ENCODE measurements at places on chromosomes 4 and X. TPM values are rescaled to one million over a fixed set of nuclear protein-coding genes. Genes with fewer than 3 reads are reported as not detected.

Gene PALLD
- 75.2 TPM for polyA plus RNA-seq

Gene CNGA1
- 0.83 TPM for polyA plus RNA-seq

Gene FATE1
- 0.52 TPM for polyA plus RNA-seq

Gene SPANXN3
- not detected for polyA plus RNA-seq

GRCh38 chr4:12852338-12853307 lies 631.5 kb downstream of the RAB28 start:
- no peak for DNase-seq

- DNase-seq: no peak
Measured at GRCh38 chr4:183905593-183906488, 734 bp downstream of the STOX2 start.

GRCh38 chr4:1166509-1167243 lies 5.7 kb downstream of the SPON2 start:
- no peak for DNase-seq

DNA sequence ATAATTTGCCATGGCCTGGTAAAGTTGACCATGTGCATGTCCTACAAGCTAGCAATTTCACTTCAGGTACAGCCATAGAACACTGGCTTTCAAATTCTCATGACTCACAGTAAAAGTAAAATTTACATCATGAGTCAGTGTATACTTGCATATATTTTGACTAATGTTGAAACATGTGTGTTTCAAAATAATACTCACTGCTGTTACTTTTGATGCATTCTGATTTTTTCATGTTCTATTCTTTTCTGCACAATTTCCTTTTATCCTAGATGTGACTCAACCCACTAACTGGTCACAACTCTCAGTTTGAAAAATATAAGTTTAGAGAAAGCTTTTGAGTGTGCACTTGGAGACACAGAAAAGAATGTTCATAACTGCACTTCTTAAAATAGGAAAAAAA lies 365.7 kb downstream of the FGF13 start:
- DNase-seq: no peak

DNA sequence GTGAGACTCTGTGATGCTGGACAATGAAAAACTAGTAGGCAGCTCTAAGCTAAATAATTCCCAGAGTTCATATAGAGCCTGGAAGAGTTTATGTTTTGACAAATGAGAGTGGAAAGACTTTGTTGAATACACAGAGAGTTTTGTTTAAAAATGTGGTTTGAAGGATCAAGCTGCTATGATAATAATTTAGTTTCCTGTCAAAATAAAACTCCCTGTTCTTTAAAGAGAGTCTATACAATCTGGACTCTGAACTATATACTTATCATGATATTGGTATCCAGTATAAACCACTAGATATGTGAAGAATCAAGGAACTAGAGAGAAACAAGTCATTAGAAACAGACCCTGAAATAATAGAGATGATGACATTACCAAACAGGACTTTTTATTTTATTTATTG lies 158.6 kb downstream of the C4orf33 start:
- DNase-seq: no peak

- no peak for DNase-seq
Measured at GRCh38 chrX:153829799-153830639, at the start of gene PDZD4. Gene PDZD4, minus strand, starts transcription at chrX:153830544. Its CDS starts 246 bp downstream, at chrX:153830298.

Data from left lung (tissue), 14 donors.